ENCODE measurements at places on chromosomes 3 and 15. TPM values are rescaled to one million over a fixed set of nuclear protein-coding genes. Genes with fewer than 3 reads are reported as not detected.

DNA sequence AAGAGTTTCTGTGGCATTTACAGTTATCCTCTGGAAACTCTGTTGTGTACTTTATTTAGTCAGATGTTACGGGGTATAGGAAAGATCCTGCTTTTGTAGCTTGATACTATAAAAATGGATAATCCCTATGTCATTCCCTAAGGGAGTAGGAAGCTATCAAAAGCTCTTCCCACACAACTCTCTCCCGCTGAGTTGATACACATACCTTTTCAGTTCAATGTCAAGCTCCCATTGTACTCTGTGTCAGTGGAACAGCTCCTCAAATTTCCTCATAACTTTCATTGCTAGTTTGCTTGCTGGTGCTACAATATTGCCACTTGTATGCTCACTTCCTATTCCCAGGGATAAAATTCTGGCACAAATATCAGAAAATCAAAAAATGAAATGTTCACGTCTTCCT is 893.3 kb upstream of the GBE1 start:
- DNase-seq, result no peak

GRCh38 chr15:71237456-71238188 is 122.4 kb downstream of the THSD4 start:
- DNase-seq, result peak; percentile 95

The KLHL40 gene
- not detected for total RNA-seq

The CCDC191 gene
- 1.5 TPM for total RNA-seq
